Stimulated activated CD8-positive, alpha-beta memory T cell treated with anti-CD3 and anti-CD28 coated beads, Interleukin-15, amount 100 ng/mL, for 4 hours (primary cell): ENCODE measurements at places on chromosomes 7 and 10.

DNA sequence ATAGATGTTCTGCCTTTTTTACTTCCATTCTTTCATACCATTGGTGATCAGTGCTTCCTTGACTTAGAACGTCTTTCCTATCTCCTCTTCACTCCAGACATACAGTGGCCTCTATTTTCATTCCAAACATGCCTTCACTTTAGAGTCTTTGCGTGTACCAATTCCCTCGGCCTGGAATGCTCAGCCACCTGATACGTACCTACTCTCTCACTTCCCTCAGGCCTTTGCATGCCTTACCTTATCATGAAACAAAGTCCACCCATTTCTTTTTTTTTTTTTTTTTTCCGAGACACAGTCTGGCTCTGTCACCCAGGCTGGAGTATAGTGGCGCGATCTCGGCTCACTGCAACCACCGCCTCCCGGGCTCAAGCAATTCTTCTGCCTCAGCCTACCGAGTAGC is 2.2 kb upstream of the CCNJ start:
- no peak for DNase-seq

- no peak for DNase-seq
Measured at GRCh38 chr7:25260862-25261494, 32.7 kb upstream of the NPVF start.

DNA sequence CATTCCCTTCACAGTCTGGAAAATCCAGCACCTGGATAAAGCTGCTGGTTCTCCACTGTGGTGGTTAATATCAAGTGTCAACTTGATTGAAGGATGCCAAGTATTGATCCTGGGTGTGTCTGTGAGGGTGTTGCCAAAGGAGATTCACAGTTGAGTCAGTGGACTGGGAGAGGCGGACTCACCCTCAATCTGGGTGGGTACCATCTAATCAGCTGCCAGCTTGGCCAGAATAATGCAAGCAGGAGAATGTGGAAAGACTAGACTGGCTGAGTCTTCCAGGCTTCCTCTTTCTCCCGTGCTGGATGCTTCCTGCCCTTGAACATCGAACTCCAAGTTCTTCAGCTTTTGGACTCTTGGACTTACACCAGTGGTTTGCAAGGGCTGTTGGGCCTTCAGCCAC is 48.4 kb downstream of the C10orf143 start:
- no peak for DNase-seq

DNA sequence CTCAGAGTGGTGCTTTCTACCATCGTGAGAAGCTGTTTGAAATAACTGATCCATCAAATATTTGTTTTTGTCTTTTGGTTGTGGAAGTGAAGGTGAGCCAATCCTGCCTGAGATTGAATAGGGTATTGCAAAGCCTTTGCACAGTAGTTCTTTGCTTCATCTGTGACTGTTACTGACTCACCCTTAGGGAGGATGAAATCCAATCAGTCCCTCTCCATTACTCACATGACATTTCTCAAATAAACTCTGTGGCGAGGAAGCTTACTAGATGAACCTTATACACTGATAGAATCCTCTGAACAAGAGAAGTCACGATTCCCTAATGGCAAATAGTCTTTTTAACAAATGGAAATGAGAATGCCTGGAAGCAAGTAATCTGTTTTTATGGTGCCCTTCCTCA is 31.9 kb downstream of the HEPACAM2 start:
- no peak for DNase-seq

DNA sequence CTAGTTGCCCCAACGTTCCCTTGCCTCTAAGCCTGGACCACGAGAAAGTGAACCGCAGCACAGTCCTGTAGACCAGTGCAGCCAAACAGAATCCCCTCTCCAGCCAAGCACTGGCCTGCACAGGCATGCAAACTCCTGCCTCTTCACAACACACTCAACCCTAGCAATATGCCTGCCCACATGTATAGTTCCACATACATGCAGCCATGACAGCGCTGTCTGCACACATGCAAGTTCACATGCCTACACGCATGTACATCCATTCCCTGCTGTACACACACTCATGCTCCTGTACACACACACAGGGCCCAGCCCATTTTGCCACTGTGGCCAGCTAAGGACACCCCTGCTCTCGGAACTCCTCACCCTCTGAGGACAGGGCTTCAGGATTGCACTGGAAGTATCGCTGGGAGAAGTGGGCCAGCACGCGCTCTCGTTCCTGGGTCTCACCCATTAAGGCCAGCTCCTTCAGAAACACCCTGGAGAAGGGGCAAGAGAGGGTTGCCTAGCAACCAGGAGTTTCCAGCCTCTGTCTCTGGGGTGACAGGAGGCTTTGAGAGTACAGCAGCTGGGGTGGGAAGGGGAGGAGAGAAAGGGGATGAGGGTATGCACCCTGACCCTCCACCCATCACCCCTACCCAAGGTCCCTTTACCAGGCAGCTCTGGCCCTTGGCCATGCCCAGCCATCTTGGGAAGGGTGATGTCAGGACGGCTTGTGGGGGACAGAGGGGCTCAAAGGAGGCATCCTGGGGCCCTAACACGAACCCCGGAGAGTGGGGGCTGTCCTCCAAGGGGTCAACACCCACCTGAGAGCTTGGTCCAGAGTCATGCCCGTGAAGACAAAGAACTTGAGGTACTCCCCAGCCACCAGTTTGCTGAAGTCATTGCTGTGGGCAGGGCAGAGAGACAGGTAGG is 7.0 kb downstream of the PSD start:
- no peak for DNase-seq

- no peak for DNase-seq
Measured at GRCh38 chr7:84256571-84256971, 62.0 kb upstream of the SEMA3A start.

DNA sequence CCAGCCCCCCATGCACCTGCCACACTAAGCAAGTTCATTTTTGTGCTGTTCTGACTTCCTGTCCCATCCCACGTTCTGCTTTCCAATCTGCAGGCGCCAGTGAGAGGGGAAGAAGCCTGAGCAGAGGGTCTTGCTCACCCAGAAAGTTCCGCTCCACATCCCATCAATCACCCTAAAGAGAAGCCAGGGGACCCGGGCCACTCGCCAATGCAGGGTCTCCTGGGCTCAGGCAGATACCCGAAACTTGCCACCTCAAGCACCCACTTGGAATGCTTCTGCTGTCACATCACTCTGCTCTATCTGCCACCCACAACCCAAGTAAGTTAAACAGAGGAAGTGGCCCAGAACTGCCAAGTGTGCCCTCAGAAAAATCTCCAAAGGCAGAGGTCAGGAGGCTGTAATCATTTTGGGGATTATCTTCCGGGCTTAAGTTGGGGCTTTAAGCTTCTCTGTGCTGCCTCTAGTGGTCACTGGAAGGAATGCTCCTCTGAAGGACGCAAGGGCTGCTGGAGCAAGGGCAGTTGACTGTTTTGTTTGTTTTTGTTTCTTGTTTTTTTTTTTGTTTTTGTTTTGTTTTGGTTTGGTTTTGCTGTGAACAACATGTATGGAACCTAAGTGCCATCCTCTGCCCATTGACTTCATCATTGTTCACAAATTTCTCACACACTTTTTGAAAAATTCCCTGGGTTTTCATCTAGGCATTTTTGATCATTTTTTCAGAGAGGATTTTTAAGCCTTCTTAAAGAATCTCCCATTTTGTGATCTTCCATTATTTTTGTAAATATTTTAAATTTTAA is 25.5 kb downstream of the PRR15 start:
- DNase-seq, result no peak

GRCh38 chr7:114214466-114214865 is 200.1 kb upstream of the FOXP2 start:
- no peak for DNase-seq
